ENCODE measurements at places on chromosomes 7 and 10.

- no peak for DNase-seq
These were observed 20.9 kb upstream of the INMT start for GRCh38 chr7:30730996-30731395.

GRCh38 chr7:30755384-30756154 is 3.6 kb downstream of the INMT start:
- DNase-seq, result no peak

GRCh38 chr10:101840741-101841453 is 2.7 kb downstream of the KCNIP2 start:
- peak; percentile 75 for DNase-seq

DNA sequence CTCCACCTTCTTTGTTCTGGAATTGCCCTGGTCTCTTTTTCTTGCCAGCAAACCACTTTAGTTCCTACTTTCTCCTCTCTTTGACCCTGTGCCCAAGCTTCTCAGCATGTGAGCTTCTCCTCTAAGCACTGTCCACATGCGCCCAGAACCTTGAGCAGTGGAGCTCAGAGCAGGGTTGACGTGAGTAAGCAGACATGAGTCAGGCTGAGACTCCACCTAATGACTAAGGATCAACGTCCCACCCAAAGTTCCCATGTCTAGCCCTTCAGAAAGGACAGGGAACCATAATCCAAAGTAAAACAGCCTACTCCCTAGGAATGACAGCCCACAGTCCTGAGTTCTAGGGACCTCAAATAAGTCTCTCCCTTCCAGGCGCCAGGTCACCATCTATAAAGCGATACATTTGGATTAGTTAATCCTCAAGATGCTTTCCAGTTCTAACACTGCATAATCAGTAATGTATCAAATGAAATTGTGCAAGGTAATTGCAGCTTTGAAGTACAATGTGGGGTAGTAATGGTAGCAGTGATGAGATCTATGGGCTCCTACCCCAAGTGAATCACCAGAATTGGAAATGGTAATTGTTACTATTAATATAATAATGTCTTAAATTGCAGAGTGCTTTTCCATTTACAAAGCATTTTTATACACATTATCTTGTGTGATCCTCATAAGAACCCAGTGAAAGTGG is 44.5 kb downstream of the KCNMA1 start:
- DNase-seq, result no peak

GRCh38 chr7:12637819-12638592 is 49.4 kb upstream of the ARL4A start:
- DNase-seq, result no peak

- no peak for DNase-seq
These were observed 52.8 kb downstream of the NRF1 start for GRCh38 chr7:129664029-129665012.

DNA sequence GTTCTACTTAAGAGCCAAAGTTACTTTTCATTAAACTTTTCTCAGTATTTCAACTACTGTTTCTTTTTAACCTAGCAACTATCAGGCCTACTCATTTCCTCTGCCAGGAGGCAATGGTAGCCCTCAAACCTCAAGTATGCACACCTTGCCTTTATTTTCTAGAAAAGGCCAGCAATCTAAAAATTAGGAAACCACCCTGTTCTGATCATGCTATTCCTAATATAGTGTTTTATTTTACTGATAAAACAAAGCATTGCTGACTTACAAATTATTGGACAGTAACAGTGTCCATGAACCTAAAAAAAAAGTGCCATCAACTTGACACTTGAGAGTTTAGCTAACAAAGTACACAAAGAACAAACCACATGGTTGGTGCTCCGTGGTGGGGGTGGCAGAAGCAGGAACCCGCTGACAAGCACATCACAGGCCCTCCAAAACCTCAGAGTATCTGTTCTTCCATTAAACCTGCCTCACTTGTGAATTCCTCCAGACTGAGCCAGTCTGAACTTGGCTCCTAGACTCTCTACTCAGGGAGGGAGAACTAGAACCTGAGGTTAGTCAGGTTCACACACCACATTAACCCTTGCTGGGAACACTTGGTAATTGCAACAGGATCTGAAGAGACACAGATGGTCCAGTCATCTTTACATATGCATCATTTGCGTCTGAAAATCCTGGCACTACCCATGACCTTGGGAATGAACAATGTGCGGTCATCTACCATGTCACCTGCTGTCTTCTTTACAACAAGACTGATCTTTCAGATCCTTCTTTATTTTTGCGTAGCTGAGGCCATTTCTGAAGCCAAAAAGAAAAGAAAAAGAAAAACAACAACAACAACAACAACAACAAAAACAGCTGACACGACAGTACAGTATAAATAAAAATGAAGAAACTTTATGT is 31.9 kb downstream of the PIP4K2A start:
- DNase-seq, result peak; percentile 53

DNA sequence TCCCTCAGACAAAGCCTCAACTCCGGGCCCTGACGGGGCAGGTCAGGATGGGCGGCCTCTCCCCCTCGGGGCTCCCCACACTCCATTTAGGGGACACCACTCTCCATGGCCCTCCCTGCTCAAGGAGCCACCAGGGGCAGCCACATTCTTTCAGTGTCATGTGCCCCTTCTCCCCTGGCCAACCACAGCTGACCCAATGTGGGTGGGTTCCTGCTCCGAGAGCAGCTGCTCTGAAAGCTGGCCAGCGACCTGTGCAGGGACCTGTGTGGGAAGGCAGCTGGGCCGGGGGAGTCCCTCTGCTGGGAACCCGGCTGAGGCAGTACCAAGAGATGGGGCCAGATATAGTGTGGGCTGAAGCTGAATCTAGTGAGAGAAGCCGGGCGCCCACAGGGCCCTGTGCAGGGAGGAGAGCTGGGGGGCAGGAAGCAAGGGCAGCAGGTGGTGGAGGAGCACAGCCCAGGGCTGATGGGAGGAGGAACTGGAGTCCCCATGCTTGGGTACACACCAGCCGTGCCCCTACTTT is 40.6 kb upstream of the NPFFR1 start:
- DNase-seq, result no peak

- DNase-seq, result peak; percentile 59
These were observed 139.2 kb downstream of the USP6NL start for GRCh38 chr10:11472158-11472753.

GRCh38 chr10:49152663-49153062 is 18.8 kb upstream of the FAM170B start:
- DNase-seq, result no peak

GRCh38 chr7:10579561-10579960 is 394.1 kb upstream of the PHF14 start:
- DNase-seq, result no peak

- no peak for DNase-seq
These were observed 63.0 kb downstream of the ZNF438 start for GRCh38 chr10:30968711-30969110.

GRCh38 chr7:36023033-36023560 is 130.0 kb upstream of the EEPD1 start:
- DNase-seq, result no peak

DNA sequence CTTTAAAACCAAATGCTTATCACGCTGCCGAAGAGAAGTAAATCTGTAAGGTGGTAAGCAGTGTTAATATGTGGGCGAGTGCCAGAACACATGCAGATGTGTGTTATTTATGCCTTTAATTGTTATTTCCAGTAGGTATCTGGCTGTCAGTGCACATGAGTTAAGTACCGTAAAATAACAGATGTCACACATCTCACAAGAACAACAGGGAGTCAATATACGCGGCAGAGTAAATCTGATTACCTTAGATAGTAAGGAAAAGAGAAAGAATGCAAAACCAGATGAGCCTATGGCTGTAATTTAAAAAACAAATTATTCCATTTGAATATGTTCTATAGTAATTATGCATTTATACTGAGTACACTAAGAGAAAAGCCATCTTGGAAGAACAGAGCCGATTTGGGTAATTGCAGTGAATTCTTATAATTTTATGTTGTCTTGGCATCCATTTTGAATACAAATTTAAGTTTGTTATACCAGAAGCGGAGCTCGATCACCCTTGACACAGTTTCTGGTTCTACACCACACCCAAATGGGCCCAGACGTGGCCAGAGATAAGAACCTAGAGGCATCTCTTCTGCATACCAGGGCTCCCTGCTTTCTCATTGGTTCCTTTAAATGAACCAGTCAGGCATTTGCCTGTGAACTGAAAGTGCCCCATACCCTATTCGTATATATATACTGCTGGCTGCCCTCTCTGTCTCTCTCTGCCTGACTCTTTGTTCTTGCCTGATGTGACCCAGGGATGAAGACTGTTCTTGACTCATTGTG is 34.8 kb downstream of the DNAJB9 start:
- no peak for DNase-seq

DNA sequence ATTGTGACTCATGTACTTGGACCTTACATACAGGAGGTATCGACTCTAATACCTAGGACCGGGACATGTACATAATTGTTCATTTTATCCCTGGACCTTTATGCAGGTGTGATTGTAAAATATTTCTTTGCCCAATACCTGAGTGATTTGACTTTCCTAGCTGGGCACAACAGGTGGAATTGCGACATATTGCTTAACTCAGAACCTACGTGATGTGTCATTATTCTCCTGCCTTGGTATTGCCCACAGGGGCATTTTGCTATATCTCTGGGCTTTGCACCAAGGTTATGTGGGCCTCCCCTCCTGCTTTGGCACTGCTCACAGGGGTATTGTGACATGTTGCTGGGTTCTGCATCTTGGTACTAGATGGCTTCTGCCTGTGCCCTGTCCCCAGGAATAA is 23.9 kb upstream of the ZNF107 start:
- DNase-seq, result no peak

GRCh38 chr7:87933605-87933952 is 472 bp upstream of the ADAM22 start:
- DNase-seq, result no peak

DNA sequence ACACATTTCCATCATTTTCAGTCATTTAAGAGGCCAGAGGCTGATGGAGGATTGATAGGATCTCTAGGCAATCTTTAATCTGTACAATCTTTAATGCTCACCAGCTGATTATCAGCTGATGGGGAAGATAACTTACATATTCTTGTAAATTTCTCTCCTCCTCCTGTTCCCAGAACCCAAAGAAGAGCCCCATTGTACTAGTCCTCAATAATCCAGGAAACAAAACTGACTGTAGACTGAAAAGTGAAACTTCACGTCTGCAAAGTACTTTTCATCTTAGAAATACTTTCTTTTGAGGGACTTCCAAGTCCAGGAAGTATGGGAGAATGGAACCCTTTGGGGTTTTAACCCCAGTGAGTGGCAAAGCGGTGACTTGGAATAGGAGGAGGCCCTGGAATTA is 283.3 kb downstream of the FRMD4A start:
- DNase-seq, result no peak

DNA sequence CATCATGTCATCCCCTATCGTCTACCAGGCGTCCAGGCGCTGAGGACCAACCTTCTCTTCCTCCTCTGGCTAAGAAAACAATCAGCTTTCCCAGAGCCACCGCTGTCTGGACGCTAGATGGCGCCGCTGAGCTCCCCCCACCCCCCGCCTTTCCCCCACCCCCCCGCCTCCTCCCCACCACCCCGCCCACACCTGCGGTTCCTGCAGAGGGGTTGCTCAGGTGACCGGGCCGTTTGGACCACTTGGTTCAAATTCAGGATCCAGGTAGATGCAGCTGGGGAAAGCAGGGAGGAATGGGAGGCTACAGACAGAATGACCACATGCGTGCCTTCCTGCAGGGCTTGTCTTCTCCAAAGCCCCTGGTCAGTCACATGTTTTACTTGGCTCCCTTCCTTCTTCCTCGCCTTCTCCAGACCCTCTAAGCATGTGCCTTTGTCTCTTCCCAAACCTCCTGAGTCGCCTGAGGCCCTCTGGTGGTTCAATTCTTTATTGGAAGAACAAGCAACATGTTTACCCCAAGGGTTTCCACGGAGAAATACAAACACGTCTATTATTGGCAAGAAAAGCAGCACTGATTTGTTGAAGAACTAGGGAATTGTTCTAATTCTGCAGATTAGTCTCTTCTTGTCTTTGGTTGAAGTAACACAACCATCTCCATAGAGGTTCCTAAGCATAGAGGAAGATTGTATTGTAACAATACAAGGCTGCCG is 24.7 kb downstream of the AOC1 start:
- DNase-seq, result peak; percentile 30

- no peak for DNase-seq
These were observed 156.8 kb upstream of the MAGI2 start for GRCh38 chr7:79610313-79610712.
